Dermis microvascular lymphatic vessel endothelial cell (primary cell): ENCODE measurements at places on chromosomes 4 and X. TPM values are rescaled to one million over a fixed set of nuclear protein-coding genes. Genes with fewer than 3 reads are reported as not detected.
A peak's percentile ranks its signal among the peaks of the same experiment; 100 is the strongest.

- DNase-seq = no peak
These were observed 61.7 kb downstream of the TMA16 start for GRCh38 chr4:163556177-163556576.

DNA sequence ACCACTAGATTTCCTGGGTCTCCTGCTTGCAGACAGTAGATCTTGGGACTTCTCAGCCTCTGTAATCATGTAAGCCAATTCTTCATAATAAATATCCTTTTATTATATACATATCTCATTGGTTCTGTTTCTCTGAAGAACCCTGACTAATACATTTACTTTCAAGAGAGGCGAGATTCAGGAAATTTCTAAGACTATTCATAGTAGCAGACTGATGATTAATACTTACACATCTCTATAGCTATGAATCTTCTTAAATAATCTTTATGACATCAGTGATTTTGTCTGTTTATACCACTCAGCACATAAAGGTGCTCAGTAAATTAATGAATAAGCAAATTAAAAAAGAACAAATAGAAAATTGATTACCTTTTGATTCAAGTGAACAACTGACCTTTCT lies 682.3 kb upstream of the GRID2 start:
- DNase-seq = no peak

GRCh38 chr4:81606801-81607501 lies 135.2 kb upstream of the RASGEF1B start:
- no peak for DNase-seq

DNA sequence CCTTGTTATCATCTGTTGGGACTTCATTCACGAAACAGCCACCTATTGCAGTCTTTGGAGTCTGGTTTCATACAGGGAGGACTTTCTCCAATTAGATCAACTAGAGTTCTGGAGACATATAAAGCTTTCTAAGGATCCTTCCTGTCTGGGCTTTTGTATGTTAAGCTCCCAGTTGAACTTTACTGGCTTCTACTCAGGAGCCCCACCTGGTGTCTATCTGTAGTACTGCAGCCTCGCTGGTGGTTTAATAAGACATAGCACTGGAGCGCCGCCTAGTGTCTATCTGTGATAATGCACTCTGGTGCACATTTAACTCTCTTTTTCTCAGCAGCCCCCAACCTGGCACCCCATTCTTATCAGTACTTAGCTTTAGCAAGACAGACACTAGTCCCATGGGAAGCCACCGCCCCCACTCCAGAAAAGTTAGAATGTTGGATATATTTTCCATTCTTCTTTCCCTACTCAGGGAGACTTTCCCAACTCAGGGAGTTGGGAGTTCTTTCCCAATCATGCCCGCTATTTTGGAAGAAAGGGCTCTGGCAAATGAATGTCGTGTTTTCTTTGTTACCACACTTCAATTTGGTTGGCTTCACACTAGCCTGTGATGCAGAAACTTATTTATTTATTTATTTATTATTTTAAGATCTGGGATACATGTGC lies 36.9 kb upstream of the SYTL4 start:
- peak; percentile 45 for DNase-seq

DNA sequence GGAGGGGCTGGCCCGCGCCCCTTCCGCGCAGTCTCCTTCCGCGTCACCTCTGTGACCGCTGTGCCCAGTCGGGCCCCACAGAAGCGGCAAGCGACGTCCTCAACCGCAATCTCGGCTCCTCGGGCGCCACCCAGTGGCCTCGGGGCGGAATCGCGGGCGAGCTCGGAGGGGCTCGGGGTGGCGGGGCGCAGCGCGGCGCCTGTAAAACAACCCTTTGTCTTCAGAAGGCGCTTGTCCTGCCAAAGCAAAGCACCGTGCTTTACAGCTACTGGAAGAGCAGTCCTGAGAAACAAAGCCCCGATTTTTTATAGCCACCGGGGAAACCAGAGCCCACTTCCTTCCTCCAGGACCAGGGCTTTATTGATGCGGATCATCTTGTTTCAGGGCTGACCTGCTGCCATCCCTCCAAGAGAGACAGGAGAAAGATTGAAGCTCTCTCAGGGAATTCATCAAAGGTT lies 37.3 kb upstream of the CDKN2AIP start:
- peak; percentile 24 for DNase-seq

The MBTPS2 gene
- 3.9 and 5.4 TPM in 2 replicates for total RNA-seq
